ENCODE measurements at places on chromosomes 4 and X.

GRCh38 chr4:86848732-86849619 is at the start of gene SLC10A6:
TSS of gene SLC10A6 (minus strand) at chr4:86849384. CDS start at chr4:86849115, 269 bp downstream.
- peak; percentile 40 for DNase-seq

GRCh38 chr4:109125084-109125483 is 177.4 kb downstream of the COL25A1 start:
- DNase-seq: no peak

DNA sequence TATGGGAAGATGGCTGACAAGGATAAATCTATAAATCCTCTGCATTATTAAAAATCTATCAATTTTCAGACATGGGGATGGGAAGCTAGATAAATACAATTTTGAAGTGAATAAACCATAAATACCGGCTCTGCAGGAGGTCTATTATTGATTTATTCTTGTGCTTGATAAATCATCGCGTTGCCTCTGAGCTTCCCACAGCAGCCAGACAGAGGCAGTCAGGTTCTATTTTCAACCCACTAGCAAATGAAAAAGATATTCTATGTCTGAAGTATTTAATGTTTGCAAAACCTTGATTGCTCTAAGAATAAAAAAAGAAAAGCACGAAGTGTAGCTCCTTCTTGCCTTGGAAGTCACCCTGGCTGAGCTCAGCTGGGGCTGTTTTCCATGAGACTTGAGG is 216.2 kb downstream of the DHRSX start:
- no peak for DNase-seq

GRCh38 chr4:36322921-36323354 is 41.5 kb downstream of the DTHD1 start:
- DNase-seq: no peak

- no peak for DNase-seq
These were observed 29.1 kb upstream of the ADH1C start for GRCh38 chr4:99381588-99382175.
